ENCODE measurements at places on chromosomes 16 and 17.

DNA sequence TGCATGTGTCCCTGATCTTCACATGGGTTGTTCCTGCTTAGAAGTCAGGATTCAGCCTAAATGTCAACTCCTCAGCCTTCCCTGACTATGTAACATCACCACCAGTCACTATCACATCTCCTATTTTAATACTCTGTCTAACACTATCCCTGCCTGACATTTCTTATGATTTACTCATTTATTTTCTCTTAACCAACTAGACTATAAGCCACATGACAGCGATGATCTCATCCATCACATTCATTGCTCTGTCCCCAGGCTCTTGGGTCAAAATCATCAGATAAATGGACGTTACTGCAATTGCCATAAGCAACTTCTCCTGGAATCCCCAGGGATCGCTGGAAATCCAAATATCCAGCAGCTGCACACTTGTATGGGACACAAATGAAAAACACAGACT, 15.7 kb downstream of the CDRT4 start:
- no peak for DNase-seq

DNA sequence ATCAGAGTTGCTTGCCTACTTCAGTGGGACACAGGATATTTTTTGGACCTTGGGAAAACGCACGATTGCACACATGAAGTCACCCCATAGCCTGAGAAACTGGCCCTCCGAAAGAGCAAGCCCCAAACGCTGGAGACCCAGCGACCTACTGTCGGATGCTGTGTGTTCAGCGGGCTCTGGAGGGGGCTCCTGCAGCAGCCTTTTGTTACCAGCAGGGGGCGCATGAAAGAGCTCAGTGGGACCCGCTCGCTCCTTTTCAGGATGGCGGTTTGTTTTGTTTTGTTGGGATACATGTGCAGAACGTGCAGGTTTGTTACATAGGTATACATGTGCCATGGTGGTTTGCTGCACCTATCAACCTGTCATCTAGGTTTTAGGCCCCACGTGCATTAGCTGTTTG, 28.4 kb downstream of the MYH3 start:
- DNase-seq, result no peak

DNA sequence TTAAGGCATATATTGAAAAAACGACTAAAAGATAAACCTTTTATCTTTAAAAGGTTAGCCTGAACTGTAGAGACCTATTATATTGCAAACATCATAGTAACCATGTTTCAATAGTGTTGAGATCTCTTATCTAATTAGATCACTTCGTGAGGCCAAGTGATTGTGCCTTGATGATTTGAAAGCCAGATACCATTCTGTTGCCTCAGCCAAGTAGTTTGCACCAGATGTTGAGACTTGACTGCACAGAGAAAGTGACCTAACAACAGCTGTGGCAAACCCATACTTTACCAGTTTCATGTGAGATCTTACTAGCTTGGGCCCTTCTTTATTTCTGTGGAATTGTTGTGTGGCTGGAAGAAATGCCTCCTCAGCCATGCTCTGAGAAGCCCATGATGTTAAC, 717.3 kb downstream of the KCNJ2 start:
- DNase-seq, result no peak

GRCh38 chr16:78705694-78706093, 606.2 kb downstream of the WWOX start:
- peak; percentile 58 for DNase-seq

- DNase-seq, result no peak
Measured at GRCh38 chr17:51097708-51098446, 22.8 kb downstream of the SPAG9 start.

DNA sequence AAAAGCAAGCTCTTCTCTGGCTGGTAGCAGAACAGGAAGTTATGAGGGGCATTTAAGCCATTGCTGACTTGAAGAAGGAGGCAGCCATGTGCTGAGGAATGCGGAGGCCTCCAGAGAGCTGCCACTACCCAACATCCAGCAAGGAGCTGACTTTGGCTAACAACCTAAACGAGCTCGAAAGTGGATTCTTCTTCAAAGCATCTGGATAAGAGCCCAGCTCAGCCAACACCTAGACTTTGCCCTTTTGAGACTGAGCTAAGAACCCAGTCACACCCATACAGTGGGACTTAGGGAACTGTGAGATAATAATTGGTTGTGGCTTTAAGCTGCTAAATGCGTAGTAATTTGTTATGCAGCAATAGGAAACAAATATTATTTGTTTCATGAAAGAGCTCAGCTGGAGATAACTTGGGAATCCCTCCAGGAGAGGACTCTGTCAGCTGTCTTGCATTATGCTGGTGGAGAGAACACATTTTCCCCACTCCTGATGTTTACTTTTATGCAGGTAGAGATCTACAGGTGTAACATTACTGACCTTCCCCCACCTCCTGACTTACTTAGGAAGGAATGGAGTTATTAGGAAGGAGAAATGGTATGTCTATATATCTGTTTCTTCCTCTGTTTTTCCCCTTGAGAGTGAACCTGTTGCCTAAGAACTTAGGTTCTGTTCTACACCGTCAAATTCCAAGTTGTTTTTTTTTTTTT, 52.7 kb upstream of the ZNF629 start:
- DNase-seq, result no peak

GRCh38 chr16:49969091-49970030, 55.7 kb upstream of the CNEP1R1 start:
- DNase-seq, result no peak
